ENCODE measurements at places on chromosomes 7 and 10. TPM values are rescaled to one million over a fixed set of nuclear protein-coding genes. Genes with fewer than 3 reads are reported as not detected.

Gene ZNF487
- polyA plus RNA-seq = 8.9 TPM

Gene ASZ1
- polyA plus RNA-seq = 1.5 TPM

Gene OR2A12
- polyA plus RNA-seq = not detected

Gene UMAD1
- polyA plus RNA-seq = 15.2 TPM

Gene CFAP43
- 25.6 TPM for polyA plus RNA-seq

Measured in right lung (tissue), 10 donors.